ENCODE measurements at places on chromosomes 7 and 10. TPM values are rescaled to one million over a fixed set of nuclear protein-coding genes. Genes with fewer than 3 reads are reported as not detected.

Gene NPS
- not detected for total RNA-seq

Gene MXI1
- 29.7 TPM for total RNA-seq

DNA sequence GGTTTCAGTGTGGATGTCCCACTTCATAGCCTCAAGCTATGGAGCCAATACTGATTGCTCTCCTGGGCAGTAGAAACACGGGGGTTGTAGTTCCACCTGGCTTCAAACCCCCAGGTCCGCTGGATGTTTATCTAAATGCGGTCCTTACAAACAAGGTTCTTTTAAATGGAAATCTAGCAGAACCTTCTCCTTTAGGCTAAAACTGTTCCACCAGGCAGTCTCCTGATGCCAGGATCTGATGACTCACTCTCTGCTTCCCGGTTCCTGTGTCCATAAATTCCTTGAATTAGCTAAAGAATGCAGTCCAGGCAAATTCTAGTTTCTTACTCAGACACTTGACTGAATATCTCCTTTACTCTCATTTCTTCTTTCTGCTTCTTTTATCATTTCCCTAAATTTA, 108.4 kb upstream of the FAM3C start:
- H3K36me3 ChIP-seq = no peaks in the 10 kb centered on the region
- no peak overlapping the region for H3K4me3 ChIP-seq
- H3K4me1 ChIP-seq = no peaks in the 10 kb centered on the region
- no peaks in the 10 kb centered on the region for H3K27me3 ChIP-seq
- no peak for DNase-seq

- no peaks in the 10 kb centered on the region for H3K36me3 ChIP-seq
- no peaks in the 10 kb centered on the region for H3K27me3 ChIP-seq
- H3K27ac ChIP-seq = no peak overlapping the region
- no peak for DNase-seq
- no peak overlapping the region for H3K4me3 ChIP-seq
- no peaks in the 10 kb centered on the region for H3K4me1 ChIP-seq
Measured at GRCh38 chr7:43757073-43757720, 1.3 kb upstream of the BLVRA start.

DNA sequence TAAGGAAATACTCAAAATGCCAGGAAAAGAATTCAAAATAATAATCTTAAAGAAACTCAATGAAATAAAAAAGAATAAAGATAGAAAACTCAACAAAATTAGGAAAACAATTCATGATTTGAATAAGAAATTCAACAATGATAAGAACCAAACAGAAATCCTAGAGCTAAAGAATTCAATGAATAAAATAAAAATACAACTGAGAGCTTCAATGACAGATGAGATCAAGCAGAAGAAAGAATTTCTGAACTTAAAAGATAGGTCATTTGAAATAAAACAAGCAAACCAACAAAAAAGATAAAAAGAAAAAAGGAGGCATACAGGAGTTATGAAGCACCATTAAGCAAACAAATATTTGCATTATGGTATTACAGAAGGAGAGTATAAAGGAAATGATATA, 5.6 kb upstream of the AKR1B1 start:
- H3K4me3 ChIP-seq = no peak overlapping the region
- H3K4me1 ChIP-seq = no peaks in the 10 kb centered on the region
- H3K36me3 ChIP-seq = no peaks in the 10 kb centered on the region
- no peaks in the 10 kb centered on the region for H3K27me3 ChIP-seq
- no peak overlapping the region for H3K27ac ChIP-seq

Gene ACBD7
- total RNA-seq = 0.16 TPM

DNA sequence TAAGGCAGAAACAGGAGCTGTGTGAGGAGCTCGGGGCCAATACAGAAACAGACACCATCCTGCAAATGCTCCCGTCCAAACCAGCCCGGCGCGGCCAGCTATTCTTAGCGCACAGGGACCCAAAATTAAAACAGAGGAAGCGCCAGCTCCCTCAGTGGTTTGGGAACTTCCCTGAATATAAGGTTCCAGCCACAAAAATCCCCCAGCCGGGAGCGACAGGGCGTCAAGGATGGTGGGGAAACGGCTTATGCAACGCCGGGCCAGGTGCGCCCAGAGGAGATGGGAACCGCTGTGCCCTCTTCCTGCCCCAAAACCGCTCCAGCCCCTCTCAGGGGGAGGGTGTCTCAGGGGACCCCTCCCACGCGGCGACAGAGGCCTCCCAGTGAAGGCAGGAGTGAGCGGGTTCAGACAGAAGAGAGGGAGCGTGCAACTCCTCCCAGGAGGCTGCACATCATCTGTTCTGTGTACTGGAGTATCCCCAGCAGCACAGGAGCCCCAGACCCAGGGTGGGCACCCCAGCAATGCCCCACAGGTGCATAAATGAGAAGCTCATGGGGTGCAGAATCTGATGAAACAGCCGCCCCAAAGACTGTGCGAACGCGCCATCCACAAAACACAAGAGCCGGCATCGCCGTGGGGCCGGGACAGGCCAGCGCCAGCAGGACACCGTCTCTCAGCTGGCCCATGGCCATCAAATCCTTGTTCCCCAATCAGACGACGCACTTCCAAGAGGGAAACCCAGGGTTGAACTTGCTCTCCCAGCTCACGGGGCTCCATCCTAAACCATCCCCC, 73.9 kb upstream of the PDGFA start:
- H3K27me3 ChIP-seq = no peaks in the 10 kb centered on the region
- H3K4me3 ChIP-seq = no peak overlapping the region
- no peaks in the 10 kb centered on the region for H3K36me3 ChIP-seq
- H3K4me1 ChIP-seq = no peaks in the 10 kb centered on the region
- no peak overlapping the region for H3K27ac ChIP-seq

DNA sequence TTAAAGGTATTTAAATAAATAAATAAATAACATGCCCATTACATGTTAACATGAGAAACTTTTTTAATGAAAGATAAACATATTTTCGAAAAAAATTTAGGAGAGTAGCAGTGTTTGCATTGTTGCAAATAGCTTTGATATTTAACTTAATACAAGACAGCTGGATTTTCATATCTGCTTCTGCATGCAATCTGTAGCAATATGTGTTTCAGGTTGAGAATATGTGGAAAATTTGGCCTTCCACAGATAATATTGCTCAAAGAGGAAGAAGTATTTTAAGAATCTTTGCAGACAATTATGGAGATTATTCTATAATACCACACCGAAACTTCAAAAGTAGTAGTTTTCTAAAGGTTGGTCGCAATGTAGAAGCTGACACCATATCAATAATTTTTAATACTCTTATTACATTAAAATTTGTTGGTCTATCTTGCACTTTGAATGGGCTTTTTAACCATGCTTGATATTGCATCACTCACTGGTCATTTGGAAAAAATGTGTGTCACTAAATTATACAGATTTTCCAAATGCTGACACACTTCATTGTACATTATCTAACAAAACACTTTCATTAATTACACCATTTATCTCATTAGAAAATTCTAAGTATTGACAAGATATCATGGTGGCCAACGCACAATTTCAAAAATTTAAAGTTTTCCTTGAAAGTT, 229.8 kb upstream of the HDAC9 start:
- H3K27ac ChIP-seq = no peak overlapping the region
- H3K36me3 ChIP-seq = no peaks in the 10 kb centered on the region
- H3K4me3 ChIP-seq = no peak overlapping the region
- no peaks in the 10 kb centered on the region for H3K27me3 ChIP-seq

GRCh38 chr7:24834128-24834798, 77.0 kb upstream of the GSDME start:
- no peaks in the 10 kb centered on the region for H3K27me3 ChIP-seq
- no peak overlapping the region for H3K27ac ChIP-seq
- H3K4me1 ChIP-seq = no peaks in the 10 kb centered on the region
- no peak for DNase-seq

- H3K4me3 ChIP-seq = peak overlapping the region; percentile 84
- peaks cover 3% of the 10 kb centered on the region for H3K36me3 ChIP-seq
- no peaks in the 10 kb centered on the region for H3K27me3 ChIP-seq
- H3K27ac ChIP-seq = peak overlapping the region; percentile 100
- H3K4me1 ChIP-seq = peaks cover 29% of the 10 kb centered on the region
Measured at GRCh38 chr10:121975295-121976086, 474 bp upstream of the NSMCE4A start.

DNA sequence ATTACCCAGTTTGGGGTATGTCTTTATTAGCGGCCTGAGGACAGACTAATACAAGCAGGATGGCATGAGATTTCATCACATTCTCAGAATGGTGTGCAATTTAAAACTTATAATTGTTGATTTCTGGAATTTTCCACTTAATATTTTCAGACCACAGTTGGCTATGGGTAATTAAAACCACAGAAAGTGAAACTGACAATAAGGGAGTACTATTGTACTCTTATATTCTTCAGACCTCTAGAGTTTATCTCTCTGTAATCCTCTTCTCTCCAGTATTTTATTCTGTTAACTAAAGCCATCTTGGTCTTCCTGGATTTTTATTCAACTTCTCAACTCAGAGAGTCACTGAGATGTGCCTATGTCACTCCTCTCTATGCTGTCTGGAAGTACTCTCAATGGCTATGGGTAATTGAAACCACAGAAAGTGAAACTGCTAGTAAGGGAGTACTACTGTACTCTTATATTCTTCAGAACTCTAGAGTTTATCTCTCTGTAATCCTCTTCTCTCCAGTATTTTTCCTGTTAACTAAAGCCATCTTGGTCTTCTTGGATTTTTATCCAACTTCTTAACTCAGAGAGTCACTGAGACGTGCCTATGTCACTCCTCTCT, 118.3 kb downstream of the PPP1R17 start:
- H3K36me3 ChIP-seq = no peaks in the 10 kb centered on the region
- no peaks in the 10 kb centered on the region for H3K4me1 ChIP-seq
- no peak overlapping the region for H3K27ac ChIP-seq
- no peak overlapping the region for H3K4me3 ChIP-seq
- DNase-seq = no peak

Gene GSTO2
- 5.3 TPM for total RNA-seq

GRCh38 chr10:132104471-132105301, 38.9 kb downstream of the JAKMIP3 start:
- H3K27me3 ChIP-seq = no peaks in the 10 kb centered on the region
- no peak overlapping the region for H3K27ac ChIP-seq
- DNase-seq = peak; percentile 38

GRCh38 chr7:49700841-49701240, 72.6 kb upstream of the VWC2 start:
- H3K4me1 ChIP-seq = no peaks in the 10 kb centered on the region
- H3K4me3 ChIP-seq = no peak overlapping the region
- H3K27me3 ChIP-seq = no peaks in the 10 kb centered on the region
- no peak overlapping the region for H3K27ac ChIP-seq
- no peak for DNase-seq
- H3K36me3 ChIP-seq = no peaks in the 10 kb centered on the region

- DNase-seq = no peak
- no peak overlapping the region for H3K4me3 ChIP-seq
- H3K36me3 ChIP-seq = no peaks in the 10 kb centered on the region
- H3K27me3 ChIP-seq = no peaks in the 10 kb centered on the region
- no peak overlapping the region for H3K27ac ChIP-seq
Measured at GRCh38 chr7:84877943-84878570, 308.8 kb downstream of the SEMA3D start.

DNA sequence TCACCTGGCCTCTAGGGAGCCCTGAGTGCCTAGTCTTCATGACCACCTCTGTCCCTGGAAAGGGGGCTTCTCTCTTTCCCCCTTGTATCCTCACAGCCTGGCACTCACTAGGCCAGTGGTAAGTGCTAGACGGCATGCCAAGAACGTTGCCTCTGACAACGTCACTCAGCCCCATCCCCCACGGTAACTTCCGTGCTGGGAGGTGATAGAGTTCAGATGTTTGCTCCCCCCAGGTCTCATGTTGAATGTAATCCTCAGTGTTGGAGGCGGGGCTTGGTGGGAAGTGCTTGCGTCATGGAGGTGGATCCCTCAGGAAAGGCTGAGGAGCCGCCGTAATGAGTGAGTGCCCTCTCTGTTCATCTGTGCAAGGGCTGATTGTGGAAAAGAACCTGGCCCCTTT, 343.3 kb upstream of the MKI67 start:
- H3K27me3 ChIP-seq = no peaks in the 10 kb centered on the region
- H3K4me3 ChIP-seq = no peak overlapping the region
- H3K4me1 ChIP-seq = no peaks in the 10 kb centered on the region
- no peak overlapping the region for H3K27ac ChIP-seq
- DNase-seq = no peak

- H3K36me3 ChIP-seq = no peaks in the 10 kb centered on the region
- H3K27ac ChIP-seq = no peak overlapping the region
- no peak overlapping the region for H3K4me3 ChIP-seq
- H3K27me3 ChIP-seq = no peaks in the 10 kb centered on the region
- H3K4me1 ChIP-seq = no peaks in the 10 kb centered on the region
- no peak for DNase-seq
Measured at GRCh38 chr10:42111076-42111475, 527.3 kb downstream of the ZNF33B start.

GRCh38 chr7:20217193-20217948, at the start of gene MACC1:
MACC1 (minus strand) TSS chr7:20217384; CDS start chr7:20161862, 55,522 bp downstream.
- no peak within 1 kb of the TSS for H3K27ac ChIP-seq
- DNase-seq = no peak
- H3K4me1 ChIP-seq = no peaks in the 10 kb centered on the region
- no peaks in the 10 kb centered on the region for H3K27me3 ChIP-seq
- H3K4me3 ChIP-seq = no peak within 1 kb of the TSS

- H3K4me3 ChIP-seq = peak overlapping the region; percentile 55
- H3K4me1 ChIP-seq = no peaks in the 10 kb centered on the region
- H3K36me3 ChIP-seq = no peaks in the 10 kb centered on the region
- DNase-seq = peak; percentile 67
- H3K27me3 ChIP-seq = no peaks in the 10 kb centered on the region
Measured at GRCh38 chr7:29806995-29807841, 910 bp downstream of the WIPF3 start.

Gene TACC2
- total RNA-seq = 16.2 TPM

DNA sequence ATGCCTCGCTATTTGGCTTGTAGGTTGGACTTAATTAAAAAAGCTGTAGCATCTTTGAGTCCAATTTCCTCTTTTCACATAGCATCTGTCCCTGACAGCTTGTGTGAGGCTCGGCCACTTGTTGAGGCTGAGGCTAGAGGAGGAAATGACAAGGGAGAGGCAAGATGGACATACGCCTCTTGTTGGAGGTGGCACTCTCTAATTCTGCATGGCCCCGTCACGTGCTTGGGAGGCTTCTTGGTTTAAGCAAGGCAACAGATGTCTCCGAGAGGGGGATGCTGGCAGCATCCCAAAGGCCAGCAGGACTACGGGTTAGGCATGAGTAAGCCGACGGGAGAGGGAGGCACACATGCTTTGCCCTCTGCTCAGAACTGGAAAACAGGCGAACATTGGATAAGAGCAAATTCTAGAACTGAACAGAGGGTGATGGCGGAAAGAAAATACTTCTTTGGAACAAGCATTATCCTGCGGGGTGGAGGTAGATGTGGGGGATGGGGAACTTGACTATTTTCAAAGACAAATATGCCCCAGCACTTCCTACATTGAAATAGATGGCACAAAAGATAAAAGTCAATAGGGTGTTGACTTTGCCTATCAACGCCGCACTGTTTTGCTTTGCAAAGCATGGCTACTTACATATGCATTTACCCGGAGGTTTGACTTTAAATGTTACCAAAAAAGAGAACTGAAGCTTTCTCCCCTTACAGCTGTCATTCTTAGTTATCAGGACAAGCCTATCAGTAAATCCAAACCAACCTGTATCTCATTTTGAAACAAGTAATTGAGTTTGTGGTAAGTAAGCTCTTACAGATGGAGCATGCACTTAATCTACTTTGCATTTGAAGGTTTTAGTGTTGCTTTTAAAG, 94.8 kb downstream of the CHN2 start:
- no peak overlapping the region for H3K27ac ChIP-seq
- no peak overlapping the region for H3K4me3 ChIP-seq
- no peaks in the 10 kb centered on the region for H3K4me1 ChIP-seq
- no peaks in the 10 kb centered on the region for H3K27me3 ChIP-seq

- no peak overlapping the region for H3K4me3 ChIP-seq
- no peak for DNase-seq
- H3K36me3 ChIP-seq = no peaks in the 10 kb centered on the region
- no peaks in the 10 kb centered on the region for H3K27me3 ChIP-seq
- H3K4me1 ChIP-seq = no peaks in the 10 kb centered on the region
Measured at GRCh38 chr7:93823621-93824020, 66.9 kb downstream of the TFPI2 start.

Gene BHLHA15
- 25.9 TPM for total RNA-seq

Measured in right lobe of liver (tissue), 6 donors.